Dermis blood vessel endothelial cell (primary cell): ENCODE measurements at places on chromosomes 12 and 14. TPM values are rescaled to one million over a fixed set of nuclear protein-coding genes. Genes with fewer than 3 reads are reported as not detected.
A peak's percentile ranks its signal among the peaks of the same experiment; 100 is the strongest.

- DNase-seq = peak; percentile 13
These were observed 3.6 kb downstream of the LRRC74A start for GRCh38 chr14:76829650-76830421.

Gene CCDC184
- total RNA-seq = 0.05 TPM in 1 of 2 replicates, not detected in the other

DNA sequence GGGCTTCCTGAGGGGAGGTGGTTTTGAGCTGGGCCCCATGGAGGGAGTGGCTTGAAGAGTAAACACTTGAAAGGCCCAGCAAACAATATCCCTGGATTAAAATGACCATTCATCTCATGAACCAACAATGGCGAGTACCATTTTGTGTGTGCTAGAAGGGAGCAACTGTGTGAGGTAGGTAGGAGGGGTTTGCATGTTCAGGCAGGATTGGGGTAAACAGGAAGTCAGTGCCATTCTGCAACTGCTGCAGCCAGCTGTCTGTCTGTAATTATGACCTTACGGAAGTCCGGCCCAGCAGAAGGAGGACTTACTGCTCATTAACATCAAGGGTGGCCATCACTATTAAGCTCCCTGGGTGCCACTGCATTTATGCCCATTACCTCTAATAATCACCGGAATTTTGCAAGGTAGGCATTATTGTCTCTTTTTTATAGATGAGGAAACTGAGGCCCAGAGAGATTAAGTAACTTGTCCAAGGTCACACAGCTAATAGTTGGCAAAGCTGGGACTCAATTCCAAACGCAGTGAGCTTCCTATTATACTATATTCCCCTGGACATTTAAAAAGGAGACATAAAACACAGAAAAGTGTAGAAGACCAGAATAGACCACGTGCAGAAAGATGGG lies 16.6 kb upstream of the IFI27L2 start:
- DNase-seq = peak; percentile 15

DNA sequence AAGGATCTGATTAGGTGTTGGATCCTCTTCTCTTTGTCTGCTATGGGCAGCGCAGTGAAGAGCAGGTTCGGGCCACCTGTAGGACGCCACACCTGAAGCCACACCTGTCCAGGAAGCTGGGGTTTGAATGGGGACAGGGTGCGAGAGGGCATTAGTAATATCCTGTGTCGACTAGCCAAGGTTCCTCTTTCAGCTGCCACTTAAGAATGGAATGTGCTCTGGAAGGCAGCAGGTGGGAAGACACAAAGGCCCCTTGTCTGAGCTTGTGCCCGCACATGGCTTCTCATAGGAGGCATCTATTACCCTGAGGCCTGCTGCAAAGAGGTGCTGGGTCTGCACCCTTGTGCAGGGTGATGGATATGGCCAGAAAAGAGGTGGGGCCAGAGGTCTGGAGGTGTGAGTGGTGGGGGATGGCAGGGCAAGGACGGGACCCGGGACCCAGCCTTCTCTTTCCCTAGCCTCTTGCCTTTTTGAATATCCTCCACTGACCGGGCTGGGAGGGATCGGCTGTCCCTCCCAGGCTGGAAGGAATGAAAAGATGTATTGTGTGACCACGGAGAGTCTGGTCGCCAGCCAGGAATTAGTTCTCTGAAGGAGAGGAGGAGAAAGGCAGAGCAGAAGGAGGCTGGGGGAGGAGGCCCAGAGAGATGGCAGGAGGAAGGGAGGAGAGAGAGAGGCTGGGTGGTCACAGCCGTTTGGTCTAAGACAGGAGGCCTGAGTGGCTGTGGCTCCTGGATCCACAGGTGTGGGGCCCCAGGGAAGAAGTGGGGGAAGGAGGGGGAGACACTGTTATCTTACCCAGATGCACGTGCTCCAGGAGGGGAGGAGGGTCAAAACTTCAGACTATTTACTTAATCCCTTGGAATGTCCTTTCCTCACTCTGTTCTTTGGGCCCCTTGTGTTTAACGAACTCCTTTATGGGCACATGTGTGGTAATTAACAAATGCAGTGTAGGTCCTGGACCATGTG lies 101.5 kb downstream of the SMOC1 start:
- DNase-seq = no peak

- no peak for DNase-seq
These were observed 29.4 kb downstream of the CCNK start for GRCh38 chr14:99510556-99511139.

DNA sequence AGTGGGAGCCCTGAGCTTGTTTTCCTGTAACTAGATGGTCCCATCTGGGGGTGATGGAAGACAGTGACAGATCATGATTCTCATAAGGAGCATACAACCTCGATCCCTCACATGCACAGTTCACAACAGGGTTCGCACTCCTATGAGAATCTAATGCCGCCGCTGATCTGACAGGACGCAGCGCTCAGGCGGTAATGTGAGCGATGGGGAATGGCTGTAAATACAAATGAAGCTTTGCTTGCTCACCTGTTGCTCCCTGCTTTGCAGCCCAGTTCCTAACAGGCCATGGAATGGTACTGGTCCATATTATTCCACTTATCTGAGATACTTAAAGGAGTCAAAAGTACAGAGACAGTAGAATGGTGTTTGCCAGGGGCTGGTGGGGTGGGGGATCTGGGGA lies 9.9 kb upstream of the CEP83 start:
- DNase-seq = no peak

DNA sequence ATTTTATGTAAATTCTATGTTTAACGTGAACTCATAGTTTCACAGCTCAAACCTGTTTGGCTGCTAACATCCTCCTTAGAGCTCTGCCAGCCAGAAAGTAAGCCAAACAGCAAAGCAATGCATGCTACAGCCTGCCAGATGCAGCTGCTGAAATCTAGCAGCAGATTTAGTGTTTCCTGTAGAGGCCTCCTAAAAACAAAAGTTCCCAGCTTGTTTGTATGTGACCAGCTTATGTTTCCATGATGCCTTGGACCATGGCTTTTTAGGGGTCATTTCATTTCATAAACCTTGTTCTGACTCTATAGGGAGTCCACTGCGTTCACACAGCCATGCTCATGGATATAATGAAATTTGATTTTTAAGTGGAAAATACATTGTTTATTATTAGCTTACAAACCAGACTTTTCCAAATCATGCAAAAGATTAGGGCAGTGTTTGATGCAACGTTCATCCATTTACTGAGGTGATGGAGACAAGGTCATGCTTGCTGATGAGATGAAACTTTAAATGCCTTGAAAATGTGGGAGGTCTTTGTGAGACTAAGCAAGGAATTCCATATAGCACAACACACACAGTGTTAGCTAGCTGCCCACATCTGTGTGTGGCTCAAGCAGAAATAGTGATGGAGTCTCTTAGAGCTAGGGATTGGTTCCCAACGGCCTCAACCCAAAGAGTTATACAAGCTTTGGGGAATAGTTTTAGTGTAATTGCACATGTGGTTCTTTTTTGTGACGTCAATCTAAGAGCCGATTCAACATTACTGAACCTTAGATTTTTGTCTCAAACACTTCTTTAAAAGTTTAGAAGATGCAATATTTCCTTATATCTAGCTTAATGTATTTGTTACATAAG lies 157.5 kb upstream of the LRIG3 start:
- DNase-seq = peak; percentile 73

DNA sequence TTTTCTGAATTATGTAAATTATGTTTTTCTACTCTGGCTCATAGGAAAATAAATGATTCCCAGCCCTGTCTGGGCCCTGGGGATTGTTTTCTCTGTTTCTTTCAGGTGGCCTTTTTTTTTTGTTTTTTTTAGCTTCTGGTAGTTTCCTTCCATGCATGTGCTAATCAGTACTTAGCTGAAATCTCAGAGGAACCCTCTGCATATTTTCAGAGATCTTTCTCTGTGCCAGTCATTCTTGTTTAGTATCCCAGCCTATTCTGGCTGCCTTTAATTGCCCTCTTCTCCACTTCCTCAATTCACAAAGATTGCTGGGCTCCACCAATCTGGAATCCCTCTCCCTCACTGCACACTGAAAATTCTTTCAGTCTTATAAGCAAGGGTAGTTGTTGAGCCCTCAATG lies 46.9 kb downstream of the CNOT2 start:
- peak; percentile 19 for DNase-seq

- no peak for DNase-seq
These were observed 78.1 kb upstream of the FRMD6 start for GRCh38 chr14:51573607-51574006.

- no peak for DNase-seq
These were observed 63.9 kb upstream of the RMST start for GRCh38 chr12:97398704-97399103.

Gene PTCSC3
- not detected in 2 replicates for total RNA-seq

DNA sequence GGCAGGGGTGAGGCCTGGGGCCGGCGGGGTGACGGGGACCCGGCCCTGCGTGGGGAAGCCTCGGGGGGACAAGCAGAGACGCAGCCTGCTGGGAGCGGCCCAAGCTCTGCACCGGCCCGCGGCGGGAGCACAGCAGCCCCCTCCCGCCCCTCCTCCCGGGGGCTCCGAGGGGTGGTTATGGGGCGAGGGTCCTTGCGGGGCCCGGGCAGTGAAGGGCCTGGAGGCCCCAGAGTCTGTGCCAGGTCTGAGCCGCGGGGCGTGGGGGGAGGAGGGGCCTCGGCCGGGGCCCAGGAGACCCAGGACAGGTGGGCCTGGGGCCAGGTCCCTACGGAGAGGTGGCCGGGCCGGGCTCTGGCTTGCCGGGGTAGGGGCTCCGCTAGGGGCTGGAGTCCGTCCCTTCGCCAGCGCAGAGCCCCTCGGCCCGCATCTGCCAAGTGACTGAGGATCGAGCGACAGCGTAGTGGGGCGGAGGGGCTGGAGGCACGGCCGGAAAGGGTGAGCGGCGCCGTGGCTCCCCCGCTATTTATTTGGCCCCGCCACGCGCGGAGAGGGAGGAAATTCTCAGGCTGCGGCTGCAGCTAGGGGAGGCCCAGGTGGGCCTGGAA lies 495 bp downstream of the TMEM121 start:
- DNase-seq = no peak

Gene KLRK1
- total RNA-seq = not detected in 2 replicates

Gene UNC79
- under 0.01 TPM in 1 of 2 replicates, not detected in the other for total RNA-seq

GRCh38 chr12:7788294-7788660 lies 925 bp upstream of the NANOG start:
- no peak for DNase-seq

Gene ERP27
- total RNA-seq = 0.14 TPM in 1 of 2 replicates, not detected in the other

GRCh38 chr12:95511977-95512376 lies 38.0 kb downstream of the METAP2 start:
- DNase-seq = no peak

Gene TMEM117
- total RNA-seq = 3.4 and 4.8 TPM in 2 replicates

Gene IL26
- total RNA-seq = not detected in 2 replicates

GRCh38 chr12:120361506-120362208 lies 7.3 kb downstream of the MSI1 start:
- peak; percentile 84 for DNase-seq

DNA sequence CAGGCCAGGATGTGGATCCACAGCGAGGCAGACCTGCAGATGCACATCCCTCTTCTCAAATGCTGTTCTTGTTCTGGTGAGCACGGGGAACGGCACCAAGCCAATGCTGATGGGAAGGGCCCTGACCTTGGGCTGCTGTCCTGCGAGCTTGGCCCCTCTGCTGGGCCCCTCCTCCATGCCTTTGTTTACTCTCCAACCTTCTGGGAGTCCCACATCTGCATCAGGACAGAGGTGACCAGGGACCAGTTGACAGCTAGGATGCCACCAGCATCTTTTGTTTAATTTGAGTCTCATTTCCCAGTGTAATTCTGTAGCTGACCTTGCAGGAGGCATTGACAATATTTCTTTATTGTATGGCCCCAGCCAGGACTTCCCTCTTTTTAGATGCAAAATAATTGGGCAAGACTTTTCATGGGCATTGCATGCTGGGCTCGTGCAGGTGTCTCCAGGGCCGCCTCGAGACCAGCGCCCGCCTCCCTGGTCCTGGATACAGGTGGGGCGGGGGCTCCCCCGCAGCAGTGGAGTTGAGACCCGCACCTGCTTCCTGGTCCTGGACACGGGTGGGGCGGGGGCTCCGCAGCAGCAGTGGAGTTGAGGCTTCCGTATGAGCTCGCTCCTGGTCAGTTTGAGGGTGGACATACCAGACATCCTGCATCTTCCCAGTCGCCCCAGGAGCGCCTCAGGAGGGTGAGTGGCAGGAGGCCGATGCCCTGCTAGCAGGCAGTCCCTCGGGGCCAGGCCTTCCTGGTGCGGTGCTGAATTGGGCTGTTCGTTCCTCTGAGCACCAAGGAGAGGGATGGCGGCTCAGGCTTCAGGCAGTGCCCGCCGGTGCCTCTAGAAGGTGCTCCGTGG lies 11.4 kb downstream of the PACS2 start:
- no peak for DNase-seq

- peak; percentile 53 for DNase-seq
These were observed 764.3 kb downstream of the NOVA1 start for GRCh38 chr14:25833341-25834126.

Gene CIDEB
- total RNA-seq = 4.6 and 7.5 TPM in 2 replicates

DNA sequence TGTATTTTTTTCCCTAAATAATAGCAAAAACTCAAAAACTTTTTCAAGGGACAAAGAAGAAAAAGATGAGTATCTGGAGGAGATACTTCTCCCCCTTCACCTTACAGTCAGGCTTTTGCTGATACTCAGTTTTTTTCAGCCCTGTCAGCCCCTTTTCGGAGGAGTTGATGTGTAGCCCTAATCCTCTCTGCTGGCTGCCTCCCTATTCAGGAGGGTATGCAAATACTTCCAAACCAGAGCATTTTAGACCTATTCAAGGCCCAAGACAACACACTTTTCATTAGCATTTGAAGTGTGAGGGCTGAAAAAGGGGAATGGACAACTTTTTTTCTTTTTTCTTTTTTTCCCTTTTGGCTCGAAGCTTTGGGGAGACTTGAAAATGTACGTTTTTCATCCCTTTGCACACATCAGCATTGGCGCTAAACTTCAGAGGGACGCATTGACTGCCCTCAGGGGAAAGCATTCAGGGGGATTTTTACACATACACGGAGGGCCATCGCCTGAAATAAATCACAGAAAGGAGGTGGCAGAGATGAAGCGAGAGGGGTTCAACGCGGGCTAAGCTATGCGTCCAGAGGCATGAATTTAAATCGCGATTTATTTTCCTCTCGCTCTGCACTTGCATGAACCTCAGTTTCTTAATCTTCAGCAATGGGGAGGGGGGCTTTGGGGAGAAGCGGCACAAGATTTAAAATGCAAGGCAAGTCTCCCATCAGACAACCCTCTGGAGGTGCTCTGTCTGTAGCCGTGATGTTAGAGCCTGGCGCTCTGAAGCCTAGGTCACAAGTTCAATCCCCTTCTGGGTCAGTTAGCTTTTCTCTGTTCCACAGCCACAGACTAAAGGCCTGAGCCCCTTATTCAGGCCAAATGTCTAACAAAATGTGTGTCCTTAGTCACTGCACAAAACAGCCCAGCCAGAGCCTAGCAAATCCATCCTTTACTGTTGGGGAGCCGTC lies 86.3 kb downstream of the ASCL1 start:
- DNase-seq = no peak

Gene RNASE4
- 11.4 and 25.7 TPM in 2 replicates for total RNA-seq

GRCh38 chr12:55830601-55831446 lies 1.4 kb upstream of the DNAJC14 start:
- peak; percentile 75 for DNase-seq

Gene BLTP3B
- 16.2 and 18.1 TPM in 2 replicates for total RNA-seq

DNA sequence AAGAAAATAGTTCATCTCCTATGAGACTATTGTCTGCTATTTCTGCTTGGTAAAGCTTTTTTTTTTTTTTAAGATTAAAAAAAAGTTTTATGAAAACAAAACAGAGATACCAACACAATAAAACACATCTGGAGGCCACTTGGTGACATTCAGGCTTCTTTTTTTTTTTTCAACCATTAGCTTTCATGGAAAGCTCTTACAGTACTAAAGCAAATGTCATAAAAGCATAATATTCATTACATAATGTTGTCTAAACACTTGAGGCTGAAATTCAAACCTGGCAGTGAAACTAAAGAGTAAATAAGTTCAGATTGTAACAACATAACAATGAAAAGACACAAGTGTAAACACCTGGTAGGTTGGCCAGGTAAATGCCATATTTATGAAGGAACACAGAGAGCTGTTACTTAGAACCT lies 14.7 kb downstream of the PRICKLE1 start:
- DNase-seq = peak; percentile 9

GRCh38 chr14:81147140-81147897 lies 73.4 kb downstream of the GTF2A1 start:
- no peak for DNase-seq

Gene CACNA2D4
- 0.17 and 0.33 TPM in 2 replicates for total RNA-seq
